ENCODE measurements at places on chromosomes 5 and 9.
A peak's percentile ranks its signal among the peaks of the same experiment; 100 is the strongest.

- DNase-seq = peak; percentile 95
Observed at GRCh38 chr9:38126730-38127129, 57.7 kb upstream of the SHB start.

DNA sequence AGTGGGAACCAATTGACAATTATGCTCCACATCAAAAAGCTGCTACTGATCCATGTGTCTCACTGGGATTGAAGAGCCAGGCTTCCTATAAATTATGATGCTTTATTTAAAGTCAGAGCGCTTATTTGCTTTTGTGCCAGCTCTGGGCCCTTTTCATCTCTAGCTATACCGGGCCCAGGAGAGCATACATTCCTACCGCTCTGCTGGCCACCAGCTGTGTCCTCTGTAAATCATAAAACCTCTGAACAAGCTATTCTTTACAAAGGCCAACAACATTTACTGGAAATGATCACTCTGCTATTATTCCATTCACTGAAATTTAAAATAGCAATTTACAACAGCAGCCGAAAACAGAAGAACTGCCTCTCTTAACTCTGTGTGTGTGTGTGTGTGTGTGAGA, 86.6 kb downstream of the ZNF608 start:
- DNase-seq = no peak

DNA sequence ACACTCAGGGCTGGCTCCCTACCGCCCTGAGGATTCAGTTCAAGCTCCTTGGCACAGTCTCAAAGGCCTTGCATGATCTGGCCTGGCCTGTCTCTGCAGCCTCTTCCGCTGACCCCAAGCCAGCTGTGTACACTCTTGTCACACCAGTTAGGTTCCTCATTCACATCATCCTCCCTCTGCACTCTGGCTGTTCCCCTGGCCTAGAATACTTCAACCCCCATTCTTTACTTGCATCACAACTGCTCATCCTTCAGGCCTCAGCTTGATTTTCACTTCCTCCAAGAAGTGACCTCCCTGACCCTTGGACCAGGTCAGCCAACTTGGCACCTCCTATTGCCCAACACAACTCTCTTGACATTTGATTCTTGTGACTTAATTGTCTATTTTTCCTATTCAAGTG, 18.9 kb upstream of the PFDN1 start:
- no peak for DNase-seq

GRCh38 chr5:117161718-117162335, 587.2 kb upstream of the SEMA6A start:
- DNase-seq = no peak

- no peak for DNase-seq
Observed at GRCh38 chr5:34724741-34725140, 68.6 kb downstream of the RAI14 start.

- no peak for DNase-seq
Observed at GRCh38 chr9:113585085-113585442, 121.5 kb downstream of the RGS3 start.

DNA sequence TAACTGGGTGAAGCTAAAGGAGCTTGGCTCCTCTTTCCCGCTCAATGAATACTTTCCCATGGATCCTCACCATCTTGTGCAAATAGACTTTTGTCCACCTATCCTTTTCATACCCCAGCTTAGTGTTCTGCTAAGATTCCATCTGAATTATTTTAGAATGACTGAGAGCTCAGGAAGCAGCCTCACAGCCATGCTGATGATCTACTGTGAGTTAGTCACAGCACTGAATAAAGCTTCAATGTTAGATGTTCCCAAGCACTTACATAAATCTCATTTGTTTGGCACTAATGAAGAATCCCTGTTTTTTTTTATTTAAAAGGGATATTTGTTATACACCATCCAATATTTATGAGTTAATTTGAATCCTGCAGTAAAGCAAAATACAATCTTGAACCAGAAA, 317.6 kb upstream of the TRPC7 start:
- DNase-seq = no peak

DNA sequence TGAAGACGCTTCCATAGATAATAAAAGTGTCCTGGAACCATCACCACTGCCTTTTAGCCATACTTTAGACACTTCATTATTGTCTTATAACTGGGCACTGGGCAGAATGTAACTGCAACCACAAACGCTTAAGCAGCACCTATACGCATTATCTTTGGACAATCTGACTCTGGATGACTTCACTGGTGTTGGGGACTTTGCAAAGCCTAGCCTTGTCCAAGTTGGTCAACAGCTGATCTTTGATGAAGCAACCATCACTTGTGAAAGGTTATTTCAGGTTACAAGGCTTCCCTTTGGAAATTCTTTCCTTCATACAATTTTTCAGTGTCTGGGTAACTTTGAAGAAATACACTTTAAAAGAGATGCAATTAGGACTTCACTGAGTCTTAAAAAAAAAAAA, 77.8 kb upstream of the ZNF462 start:
- no peak for DNase-seq

- no peak for DNase-seq
Observed at GRCh38 chr5:83857341-83857740, 136.7 kb upstream of the HAPLN1 start.

DNA sequence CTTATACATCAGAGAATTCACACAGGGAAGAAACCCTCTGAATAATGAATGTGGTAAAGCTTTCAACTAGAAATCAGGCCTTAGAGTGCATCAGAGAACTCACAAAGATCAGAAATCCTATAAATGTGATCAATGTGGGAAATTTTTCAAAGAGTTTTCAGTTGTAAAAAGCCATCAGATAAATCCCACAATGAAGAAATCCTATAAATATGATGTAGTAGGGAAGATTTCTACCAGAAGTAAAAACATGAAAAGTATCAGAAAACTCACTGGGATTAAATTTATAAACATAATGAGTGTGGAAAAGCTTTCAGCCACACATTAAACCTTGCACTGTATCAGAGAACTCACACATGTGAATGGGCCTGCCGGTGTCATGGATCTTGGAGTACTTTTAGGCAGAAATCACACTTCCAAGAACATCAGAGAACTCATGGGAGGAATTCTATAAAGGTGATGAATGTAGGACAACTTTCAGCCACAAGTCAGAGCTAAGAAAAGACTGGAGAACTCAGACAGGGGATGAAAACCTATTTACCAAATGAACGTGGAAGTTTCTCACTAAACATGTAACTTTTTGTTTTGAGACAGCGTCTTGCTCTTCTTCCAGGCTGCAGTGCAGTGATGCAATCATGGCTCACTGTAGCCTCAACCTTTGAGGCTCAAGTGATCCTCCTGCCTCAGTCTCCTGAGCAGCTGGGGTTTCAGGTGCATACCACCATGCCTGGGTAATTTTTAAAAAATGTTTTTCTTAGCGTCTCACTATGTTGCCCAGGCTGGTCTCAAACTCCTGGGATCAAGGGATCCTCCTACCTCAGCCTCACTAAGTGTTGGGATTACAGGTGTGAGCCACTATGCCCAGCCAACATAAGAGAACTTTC, 39.5 kb downstream of the ZNF510 start:
- DNase-seq = no peak

DNA sequence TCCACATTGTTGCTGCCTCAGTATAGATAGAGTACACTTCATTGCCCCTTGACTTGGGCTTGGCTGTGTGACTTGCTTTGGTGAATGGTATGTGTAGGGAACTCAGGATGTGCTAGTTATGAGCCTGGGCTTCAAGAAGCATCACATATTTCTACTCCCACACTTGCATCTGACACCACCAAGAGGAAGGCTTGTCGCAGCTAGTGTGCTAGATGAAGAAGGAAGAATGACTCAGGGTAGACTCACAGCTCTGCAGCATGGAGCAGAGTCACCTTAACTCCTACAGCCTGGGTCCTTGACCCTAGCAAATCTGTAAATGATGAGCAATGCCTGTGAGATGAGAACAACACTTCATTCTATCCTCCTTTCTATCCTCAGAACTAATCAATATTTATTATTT, 261.8 kb downstream of the ASTN2 start:
- no peak for DNase-seq

- no peak for DNase-seq
Observed at GRCh38 chr5:88813805-88814575, 69.0 kb downstream of the MEF2C start.

DNA sequence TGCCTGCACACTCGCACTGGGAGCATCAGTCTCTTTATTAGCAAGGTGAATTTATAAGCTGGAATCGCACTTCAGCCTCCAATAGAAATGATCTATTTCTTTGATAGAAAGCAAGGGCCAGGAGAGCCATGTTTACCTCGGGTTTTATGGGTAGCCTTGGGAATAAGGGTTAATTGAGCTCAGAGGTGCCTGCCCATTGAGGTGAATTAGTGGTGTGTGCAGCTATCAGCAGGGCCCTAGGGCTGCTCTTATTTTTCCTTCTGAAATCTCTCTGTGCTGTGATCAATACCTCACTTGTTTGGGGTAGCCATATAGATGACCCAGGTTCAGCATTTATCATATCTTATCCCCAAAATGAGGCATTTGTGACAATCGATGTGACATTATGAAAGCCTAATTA, 297.8 kb downstream of the EBF1 start:
- DNase-seq = no peak

DNA sequence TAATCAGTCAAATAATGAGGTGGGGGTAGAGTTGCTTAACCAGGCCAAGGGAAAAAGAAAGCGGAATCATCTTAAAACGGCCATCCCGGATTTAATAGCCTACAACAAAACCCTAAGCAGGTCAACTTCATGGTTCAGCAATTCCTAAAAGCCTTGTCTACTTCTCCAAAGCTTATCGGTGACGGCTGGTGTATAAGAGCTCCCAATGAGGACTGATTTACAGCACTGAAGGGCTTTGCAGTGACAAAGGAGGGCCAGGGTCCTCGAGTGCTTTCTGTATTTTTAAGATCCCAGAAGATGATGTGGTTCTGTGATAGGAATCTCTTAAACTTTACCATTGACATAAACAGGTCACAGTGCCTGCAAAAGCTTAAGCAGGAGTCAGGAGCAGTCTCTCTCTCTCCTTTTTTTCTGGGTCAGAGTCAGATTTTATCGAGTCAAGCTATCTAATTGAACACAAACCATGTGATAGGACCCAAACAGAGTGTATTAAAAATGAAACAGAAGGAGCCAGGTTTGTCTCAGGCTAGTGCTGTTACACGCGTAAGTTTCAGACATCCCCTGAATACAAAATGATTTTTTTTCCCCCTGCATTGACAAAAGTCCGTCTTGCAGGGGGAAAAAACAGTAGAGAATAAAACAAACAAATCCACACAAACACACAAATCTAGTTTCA, 663.6 kb upstream of the ZNF608 start:
- peak; percentile 88 for DNase-seq

DNA sequence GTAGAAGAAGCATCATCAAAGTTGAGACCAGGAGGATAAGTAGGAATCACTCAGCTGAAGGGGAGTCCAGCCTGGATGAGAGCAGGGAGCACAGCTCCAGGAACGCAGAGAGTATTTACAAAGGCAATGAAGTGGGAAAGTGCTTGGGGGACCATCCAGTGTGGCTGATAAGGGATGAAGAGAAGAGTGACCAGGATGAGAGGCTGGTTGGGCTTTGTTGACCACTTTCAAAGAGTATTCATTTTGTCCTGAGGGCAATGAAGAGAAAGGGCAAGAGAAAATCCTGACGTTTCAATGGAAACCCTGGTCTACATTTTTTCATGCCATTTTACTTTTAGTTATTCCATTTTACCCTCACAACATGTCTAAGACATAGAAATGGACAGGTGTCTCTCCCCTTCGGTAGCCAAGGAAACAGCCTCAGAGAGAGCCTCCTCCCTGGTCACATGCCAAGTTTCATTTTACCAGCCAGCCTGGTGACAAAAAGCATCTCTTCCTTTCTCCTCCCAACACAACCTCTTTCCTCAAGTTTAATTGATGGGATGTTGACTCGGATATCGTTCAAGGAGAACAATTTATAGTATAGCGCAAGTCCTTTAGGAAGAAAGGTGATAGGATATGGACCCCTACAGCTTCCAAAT, 492.7 kb upstream of the CLINT1 start:
- DNase-seq = no peak

DNA sequence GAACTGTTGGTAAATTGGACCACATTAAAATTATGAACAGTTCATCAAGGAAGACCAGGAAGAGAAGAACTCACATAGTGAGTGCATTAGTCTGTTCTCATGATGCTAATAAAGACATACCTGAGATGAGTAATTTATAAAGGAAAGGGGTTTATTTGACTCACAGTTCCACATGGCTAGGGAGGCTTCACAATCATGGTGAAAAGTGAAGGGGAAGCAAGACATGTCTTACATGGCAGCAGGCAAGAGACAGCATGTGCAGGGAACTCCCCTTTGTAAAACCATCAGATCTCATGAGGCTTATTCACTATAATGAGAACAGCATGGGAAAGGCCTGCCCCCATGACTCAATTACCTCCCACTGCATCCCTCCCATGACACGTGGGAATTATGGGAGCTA, 135.9 kb upstream of the MAN2A1 start:
- DNase-seq = no peak

- DNase-seq = no peak
Observed at GRCh38 chr9:2126331-2126803, 111.2 kb downstream of the SMARCA2 start.

GRCh38 chr9:80163889-80164288, 592.1 kb downstream of the TLE4 start:
- no peak for DNase-seq

- no peak for DNase-seq
Observed at GRCh38 chr5:89071101-89071940, 188.3 kb upstream of the MEF2C start.

DNA sequence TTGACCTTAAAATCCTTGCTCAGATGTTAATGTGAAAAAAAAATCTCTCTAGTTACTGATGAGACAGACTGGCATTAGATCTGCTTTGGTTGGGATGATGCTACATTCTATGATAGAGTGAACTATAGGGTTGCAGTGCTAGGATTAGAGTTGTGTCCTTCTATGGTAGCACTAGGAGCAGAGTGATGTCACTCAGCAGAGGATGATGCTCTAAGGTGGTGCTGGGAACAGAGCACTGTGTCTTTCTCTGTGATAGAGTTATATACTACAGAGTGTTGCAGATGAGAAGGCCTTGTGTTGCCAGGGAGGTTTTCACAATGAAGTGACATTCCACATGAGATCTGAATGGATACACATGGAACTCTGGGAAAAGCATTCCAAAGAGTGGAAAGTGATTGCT, 462.3 kb downstream of the CDH12 start:
- DNase-seq = no peak

GRCh38 chr5:34409373-34409772, 246.8 kb upstream of the RAI14 start:
- DNase-seq = no peak

GRCh38 chr5:81147886-81148571, 85.1 kb upstream of the CKMT2 start:
- DNase-seq = no peak

GRCh38 chr9:135561391-135562234, at the start of gene PAEP:
Gene PAEP, plus strand, starts transcription at chr9:135561756.
- DNase-seq = no peak

GRCh38 chr5:6338871-6339270, 39.5 kb downstream of the MED10 start:
- DNase-seq = no peak

- no peak for DNase-seq
Observed at GRCh38 chr9:9521033-9521779, 1091.6 kb downstream of the PTPRD start.

DNA sequence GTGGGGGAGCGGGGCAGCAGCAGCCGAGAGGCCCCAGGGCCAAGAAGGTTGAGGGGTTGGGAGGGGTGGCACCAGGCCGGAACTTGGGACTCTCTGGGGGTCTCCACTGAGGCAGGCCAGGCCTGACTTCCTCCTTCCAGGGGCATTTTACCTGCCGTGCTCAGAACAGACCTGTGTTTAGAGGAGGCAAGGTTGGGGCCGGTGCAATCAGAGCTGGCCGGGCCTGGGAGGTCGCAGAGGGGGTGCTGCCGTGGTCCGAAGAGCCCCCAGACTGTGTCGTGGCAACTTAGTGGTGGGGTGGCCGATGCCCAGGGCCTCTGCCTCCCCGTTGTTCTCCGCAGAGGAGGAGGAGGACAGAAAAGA, 21.8 kb downstream of the GLT6D1 start:
- DNase-seq = no peak

- no peak for DNase-seq
Observed at GRCh38 chr5:2701592-2701991, 49.9 kb downstream of the IRX2 start.

Measured in NCI-H2029 treated with DMSO at 0.1 percent for 48 hours (cell line).